ENCODE measurements at places on chromosomes 5 and 9.
A peak's percentile ranks its signal among the peaks of the same experiment; 100 is the strongest.

GRCh38 chr5:55540525-55540924 lies 5.8 kb upstream of the PLPP1 start:
- DNase-seq: no peak

GRCh38 chr9:136245219-136246150 lies at the start of gene QSOX2:
Gene QSOX2, minus strand, starts transcription at chr9:136245812. Its CDS starts 9 bp downstream, at chr9:136245803.
- DNase-seq: peak; percentile 51

DNA sequence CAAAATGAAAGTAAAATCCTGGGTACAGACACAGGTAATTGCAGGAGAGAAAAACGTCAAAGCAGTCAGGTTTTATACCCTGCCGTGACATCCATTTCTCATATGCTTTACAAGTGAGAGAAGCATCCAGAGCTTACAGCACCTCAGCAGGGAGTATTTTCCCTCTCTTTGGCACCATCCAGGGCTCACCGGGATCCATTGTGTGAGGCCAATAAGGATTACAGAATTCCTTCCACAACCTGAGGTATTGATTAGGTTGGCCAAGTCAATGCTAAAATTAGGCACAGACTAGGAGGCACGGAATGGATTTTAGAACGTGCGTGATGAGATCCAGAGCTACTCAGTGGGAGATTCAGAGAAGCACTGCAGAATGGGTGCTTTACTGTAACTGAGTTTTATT lies 296.6 kb downstream of the FBXL7 start:
- no peak for DNase-seq

DNA sequence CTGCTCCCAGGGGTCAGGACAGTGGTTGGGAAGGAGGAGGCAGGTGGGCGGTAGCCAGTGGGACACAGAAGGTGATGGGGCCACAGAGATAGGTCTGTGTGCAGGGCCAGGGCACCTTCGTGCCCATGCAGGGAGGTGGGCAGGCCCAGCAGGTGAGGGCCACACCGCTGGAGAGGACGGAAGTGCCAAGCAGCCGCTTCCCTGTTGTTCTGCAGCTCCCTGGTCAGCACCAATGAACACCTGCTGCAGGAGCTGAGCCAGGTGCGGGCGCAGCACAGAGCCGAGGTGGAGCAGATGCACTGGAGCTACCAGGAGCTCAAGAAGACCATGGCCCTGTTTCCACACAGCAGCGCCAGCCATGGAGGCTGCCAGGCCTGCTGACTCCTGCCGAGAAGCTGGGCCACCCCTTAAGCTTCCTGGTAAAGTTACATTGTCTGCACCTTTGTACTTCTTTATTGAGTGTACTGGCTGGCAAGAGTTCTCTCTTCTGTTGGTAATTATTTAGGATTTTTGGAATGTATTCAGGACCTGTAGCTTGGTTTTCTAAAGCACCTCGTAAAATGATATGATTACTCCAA lies 40.3 kb downstream of the TPPP start:
- no peak for DNase-seq

DNA sequence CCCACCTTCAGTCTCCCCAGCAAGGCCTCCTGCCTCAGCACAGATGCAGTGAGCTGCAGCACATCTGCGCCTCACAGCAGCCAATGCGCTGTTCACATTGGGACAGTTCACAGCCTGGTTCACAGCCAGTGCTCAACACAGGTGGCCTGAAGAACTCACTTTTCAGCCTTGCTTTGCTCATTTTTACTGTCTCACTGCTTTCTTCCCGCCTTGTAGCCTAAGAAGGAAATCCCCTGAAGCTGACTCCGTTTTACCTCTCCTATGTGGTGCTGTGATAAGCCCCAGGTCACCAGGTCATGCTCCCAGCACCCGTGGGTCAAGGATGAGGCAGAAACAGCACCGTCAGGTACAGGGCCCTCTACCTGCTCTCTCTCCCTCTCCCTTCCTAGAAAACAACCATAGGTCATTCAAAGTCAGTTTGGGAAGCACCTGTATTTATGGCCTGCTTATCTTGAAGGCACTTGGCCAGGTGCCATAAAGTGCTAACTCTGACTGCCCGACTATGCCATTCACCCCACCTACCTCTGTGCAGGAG lies 1.1 kb downstream of the GCNT4 start:
- no peak for DNase-seq
